Right atrium auricular region (tissue), 2 donors: ENCODE measurements at places on chromosomes 5 and 9.
A peak's percentile ranks its signal among the peaks of the same experiment; 100 is the strongest.

DNA sequence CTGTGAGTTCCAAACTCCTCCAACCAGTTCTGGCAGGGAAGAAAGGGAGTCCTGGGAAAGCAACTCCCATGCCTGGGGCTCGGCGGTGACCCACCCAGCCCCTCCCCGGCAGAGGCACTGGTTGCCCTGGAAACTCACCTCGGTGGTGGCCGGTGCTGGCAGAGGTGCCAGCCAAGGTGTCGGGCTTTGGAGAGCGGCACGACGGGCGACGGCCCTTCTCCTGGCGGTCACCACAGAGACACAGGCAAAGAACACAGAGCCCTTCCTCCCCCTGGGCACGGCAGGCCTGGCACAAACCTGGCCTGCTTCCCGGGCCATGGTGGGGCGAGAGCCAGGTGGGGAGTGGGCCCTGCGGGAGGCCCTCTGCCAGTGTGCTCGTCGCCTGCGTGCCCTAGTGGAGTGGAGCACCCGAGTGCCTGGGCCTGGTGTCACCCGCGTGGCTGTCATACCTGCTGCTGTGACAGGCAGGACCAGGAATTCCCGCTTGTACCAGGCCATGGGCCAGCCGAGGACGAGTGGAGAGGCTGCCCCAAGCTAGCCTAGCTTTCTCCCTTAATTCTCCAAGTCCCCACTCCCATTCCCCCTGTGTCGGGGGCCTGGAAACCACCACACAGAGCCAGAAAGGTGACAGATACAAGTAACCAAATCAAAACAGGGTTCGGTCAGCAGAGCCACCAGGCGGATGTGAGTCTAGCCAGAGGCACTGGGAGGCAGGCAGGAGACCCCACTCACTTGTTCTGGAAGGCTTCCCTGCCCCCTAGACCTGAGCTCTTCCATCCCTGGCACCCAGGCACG is 8.2 kb upstream of the RALGDS start:
- no peak for DNase-seq

DNA sequence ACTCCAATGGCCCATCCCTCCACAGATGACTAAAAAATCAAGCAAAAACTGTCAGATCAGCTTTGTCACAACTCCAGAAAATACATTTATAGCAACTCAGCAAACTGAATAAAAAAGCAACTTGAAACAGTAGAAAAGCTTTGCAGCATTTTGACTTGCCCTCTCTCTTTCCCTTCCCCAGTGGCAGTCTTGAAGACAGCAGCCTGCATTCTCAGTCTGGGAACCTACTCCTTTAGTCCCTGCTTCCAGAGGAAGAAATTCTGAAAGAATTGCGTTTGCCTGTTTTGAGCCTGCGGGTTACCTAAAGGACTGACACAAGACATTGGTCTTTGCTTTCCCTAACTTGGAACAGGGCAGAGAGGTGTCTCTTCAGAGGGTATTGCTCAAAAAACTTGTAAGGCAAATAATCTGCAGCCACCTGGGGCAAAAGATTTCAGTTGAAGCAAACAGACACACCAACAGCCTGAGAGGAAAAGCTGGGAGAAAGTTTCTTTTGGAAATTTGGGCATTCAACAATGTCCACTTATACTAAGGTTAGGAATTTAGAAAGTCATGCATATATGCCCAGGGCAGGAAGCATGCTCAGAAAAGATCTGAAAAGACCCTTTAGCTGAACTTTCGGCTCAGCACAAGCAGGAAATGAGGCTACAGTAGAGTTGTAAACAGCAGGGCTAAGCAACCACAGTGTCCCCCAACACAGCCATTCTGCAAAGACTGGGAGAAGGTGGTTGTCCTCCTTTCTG is 15.2 kb upstream of the SLC35D2 start:
- no peak for DNase-seq

DNA sequence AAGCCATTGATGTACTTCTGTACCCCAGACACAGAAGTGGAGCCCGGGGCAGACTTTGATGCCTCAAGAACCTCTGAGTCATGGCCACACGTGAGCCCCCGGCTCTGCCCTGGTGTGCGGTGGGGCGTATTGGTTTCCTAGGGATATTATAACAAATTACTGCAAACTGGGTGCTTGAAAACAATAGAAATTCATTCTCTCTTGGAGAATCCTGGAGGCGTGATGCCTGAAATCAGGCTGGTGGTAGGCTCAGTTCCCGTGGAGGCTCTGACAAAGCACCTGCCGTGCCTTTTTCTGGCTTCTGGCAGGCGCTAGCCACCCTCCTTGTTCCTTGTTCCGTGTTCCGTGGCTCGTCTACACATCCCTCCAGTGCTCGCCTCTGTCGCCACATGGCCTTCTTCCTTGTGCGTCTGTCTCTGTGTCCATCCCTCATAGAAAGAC is 24.2 kb downstream of the NEK6 start:
- no peak for DNase-seq

- DNase-seq, result peak; percentile 63
These were observed 287.8 kb upstream of the RASA1 start for GRCh38 chr5:86979811-86980411.
